ENCODE measurements at places on chromosomes 13 and 19.

DNA sequence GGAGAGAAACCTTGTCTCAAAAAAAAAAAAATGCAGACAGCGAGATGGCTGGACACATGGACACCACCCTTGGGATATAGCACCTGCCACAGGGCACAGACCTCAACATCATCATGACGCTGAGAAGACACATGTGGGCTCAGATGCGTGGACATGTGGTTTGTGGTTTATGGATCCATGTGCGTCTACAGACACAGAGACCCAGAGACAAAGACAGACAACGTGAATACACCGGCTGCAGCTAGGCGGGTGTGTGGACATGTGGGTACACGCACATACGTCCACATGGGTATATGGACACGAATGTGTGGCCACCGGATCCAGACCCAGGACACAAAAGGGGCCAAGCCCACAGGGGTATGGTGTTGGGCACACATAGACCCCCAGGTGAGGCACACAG is 1.3 kb downstream of the TNFSF14 start:
- DNase-seq: no peak

DNA sequence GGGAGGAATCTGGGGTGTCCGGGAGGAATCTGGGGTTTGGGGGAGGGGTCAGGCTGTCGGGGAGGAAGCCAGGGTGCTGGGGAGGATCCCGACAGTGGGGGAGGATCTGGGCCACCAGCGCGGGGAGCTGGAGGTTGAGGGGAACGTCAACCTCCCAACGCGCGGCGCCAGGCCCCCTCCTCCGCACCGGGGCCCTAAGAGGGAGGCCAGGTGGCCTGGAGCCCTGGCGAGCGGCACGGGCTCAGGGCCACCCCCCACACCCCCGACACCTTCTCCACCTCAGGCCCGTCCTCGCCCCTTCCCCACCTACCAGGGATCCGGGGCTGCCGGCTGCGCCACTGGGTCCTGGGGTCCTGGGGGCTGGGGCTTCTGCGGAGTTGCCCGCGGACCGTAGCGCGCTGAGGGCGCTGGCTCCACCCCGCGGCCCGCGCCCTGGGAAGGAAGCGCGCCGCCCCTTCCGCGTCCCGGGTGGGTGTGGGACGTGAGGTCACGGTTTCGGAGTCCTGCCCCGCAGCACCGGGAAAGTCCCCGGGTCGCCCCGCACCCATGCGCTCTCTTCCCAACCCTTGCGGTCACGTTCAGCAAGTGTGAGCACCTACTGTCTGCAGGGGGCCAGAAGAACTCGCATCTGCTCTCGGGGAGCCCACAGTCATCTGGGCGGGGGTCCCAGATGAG is at the start of gene TICAM1:
Gene TICAM1, minus strand, starts transcription at position 409 of the 675 bp plus-strand sequence. CDS start 13,335 bp downstream, outside the sequence.
- peak; percentile 74 for DNase-seq

DNA sequence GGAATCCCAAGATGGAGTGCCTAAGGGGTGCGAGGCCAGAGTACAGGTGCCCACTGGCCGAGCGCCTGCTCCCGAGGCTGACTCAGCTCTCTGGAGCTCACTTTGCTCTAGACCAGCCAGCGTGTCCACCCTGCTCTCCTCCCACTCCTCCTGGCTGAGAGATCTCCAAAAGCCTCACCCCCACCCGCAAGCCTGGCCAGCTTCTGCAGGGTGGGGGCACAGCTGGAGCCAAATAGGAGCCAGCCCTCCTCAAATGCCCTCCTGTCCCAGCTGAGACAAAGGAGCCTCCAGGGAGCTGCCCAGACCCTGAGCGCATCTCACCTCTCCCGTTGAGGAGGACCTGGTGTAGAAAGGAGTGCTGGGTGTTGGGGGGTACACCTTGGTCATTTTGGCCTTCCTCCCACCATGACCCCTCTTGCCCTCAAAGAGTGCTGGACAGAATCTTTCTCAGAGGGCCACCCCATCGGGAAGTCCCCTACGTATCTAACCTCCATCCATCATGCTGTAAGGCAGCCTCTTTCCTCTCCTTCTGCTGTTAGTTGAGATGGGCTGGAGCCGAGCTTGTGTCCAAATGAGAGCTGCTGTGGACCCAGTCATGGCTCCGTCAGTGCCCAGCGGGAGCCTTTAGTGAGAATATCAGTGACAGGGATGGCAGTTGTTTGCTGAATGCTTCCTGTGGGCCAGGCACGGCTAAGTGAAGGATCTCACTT is 123.9 kb upstream of the VSTM2B start:
- no peak for DNase-seq

DNA sequence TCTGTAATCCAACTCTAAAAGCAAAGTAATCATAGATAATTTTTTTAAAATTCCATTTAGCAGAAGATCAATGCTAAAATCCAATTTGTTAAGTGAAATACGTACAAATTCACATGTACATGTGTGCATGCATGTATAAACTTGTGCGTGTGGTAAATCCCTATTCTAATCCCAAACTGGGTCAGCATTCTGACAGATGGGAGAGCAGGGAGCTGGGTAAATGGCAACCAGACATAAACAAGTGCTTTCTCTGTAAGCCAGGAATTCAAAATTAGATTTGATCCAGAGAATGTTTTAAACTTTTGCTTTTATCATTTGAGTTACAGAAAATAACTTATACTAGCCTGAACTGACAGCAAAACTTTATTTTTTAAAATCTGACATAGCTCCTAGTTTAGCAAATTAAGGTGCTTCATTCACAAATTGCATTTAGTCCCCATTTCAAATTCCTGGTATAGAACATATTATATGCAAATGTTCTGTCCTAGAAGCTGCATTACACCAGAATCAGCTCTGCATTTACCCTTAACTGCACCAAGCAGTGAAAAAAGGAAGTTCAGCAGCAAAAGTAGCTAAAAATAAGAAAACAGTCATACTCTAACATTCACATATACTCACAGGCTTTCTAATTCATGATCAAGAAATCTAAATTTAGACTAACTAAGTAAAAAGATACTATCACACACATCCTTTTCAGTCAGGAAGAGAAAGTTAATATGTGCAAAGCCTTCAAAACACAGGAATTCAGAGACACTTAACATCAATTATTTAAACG is 32.6 kb downstream of the UBL3 start:
- DNase-seq: no peak

All from T follicular helper cell (primary cell).